ENCODE measurements at places on chromosomes 6 and 20.

DNA sequence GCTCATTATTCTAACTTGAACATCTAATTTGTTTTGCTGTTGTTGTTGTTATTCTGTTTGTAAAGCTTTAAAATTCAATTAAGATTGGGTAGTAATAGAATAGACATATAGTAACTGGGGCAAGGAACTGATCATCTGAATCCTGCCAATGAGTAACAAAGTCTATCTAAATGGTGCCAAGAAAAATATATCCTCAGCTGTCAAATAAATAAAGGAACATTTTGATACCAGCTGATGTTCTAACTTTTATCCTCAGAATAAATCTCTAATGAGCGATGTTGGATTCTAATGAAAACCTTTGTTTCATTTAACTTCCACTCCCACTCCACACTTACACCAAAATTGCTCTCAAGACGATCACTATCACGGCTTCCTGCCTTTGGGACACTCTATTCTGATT is 210.9 kb downstream of the TINAG start:
- no peak for DNase-seq

GRCh38 chr6:109896341-109896740 is 81.8 kb upstream of the GPR6 start:
- DNase-seq = no peak

- DNase-seq = no peak
These were observed 846 bp downstream of the ZSCAN31 start for GRCh38 chr6:28335040-28335563.

- DNase-seq = peak; percentile 23
These were observed 16.9 kb upstream of the SRSF3 start for GRCh38 chr6:36577301-36577700.

- DNase-seq = no peak
These were observed 79.0 kb downstream of the PSMG4 start for GRCh38 chr6:3337521-3338350.

DNA sequence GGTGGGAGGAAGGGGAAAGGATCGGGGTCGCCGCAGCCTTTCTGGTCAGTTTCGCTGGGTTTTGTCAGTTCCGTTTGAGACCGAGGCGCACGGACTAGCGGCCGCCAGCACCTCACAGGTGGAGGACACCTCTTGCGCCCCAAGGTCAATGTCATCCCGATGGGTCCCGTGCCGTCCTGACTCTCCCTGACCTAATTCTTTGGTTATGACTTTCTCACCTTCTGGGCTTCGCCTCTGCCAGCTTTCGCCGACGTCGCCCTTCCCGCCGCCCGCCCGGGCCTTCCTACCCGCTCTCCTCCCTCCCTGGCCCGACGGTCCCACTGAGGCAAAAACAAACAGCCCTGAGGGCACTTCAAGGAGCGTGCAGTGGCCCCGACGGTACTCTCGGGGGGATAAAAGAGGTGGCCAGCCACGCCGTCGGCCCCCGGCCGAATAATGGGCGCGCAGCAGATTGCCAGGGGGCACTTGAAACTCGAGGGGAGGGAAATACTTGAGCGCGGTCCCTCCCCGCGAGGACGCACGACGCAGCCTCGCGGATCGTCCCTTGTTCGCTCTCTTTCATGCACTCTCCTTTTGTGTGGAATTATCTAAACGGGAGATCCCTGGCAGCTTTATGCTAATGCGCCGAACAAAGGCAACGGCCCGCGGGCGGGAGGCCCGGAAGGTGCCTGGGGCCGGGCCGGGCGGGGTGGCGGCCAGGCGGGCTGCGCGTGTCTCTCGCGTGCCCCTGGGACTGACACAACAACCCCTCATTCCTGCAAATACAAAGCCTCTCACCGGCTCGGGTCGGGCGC is 3.9 kb upstream of the INSM1 start:
- DNase-seq = no peak

- no peak for DNase-seq
These were observed 167.3 kb downstream of the TRMT11 start for GRCh38 chr6:126153661-126154060.

DNA sequence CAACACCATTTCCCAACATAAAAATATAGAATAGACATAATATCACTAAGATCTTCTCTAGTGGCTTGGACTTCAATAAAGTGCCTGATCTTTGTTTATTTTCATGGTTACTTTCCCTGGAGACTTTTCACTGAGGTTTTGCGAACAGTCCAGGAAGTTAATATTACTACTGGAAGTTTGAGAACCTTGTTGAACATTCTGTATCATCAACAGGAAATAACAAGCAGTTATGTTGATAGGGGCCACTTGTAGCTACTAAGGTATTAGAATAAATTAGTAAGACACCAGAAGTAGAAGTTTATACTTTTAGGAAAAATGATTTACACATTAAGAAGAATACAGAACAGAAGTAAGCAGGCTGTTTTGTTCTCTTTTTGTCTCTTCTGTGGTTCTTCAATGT is 180.2 kb downstream of the TFAP2B start:
- DNase-seq = no peak

DNA sequence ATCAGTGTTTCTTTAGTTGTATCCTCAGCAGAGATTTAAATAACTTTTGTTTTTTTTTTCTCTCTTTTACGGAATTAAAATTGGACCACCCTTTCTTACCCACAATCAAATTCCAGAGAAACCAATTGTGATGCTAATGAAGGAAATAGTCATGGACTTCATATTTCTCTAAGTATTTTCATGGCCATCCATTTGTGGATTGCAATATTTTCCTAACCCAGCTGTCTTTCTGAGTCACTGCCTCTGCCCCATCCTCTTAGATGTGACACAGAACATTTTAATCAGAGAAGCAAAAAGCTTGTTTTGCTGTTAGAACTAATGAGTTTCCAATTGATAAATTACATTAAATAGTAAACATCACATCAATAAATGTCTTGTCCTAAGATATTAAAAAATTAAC is 405.5 kb upstream of the ADGRB3 start:
- DNase-seq = no peak

DNA sequence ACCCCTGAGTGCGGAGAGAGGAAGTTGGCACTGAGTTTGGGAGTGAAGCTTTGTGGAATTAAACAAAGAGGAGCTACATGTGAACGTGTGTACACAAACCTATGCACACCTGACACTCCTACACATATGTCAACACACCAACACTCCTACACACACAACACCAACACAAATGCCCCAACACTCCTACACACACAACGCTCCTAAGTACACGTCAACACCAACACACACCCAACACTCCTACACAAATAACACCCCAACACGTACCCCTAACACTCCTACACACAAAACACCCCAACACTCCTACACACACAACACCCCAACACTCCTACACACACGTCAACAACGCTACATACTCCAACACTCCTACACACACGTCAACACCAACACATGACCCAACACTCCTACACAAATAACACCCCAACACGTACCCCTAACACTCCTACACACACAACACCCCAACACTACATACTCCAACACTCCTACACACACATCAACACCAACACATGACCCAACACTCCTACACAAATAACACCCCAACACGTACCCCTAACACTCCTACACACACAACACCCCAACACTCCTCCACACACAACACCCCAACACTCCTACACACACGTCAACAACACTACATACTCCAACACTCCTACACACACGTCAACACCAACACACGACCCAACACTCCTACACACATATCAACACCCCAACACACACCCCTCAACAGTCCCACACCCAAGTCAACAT is 40.1 kb upstream of the ZBP1 start:
- no peak for DNase-seq

- DNase-seq = no peak
These were observed 8.4 kb downstream of the SF3B5 start for GRCh38 chr6:144086959-144087358.

- DNase-seq = no peak
These were observed 440.2 kb upstream of the FLRT3 start for GRCh38 chr20:14777591-14777990.

- no peak for DNase-seq
These were observed 30.1 kb downstream of the CDS2 start for GRCh38 chr20:5156675-5157448.

- DNase-seq = no peak
These were observed 431.9 kb upstream of the GJE1 start for GRCh38 chr6:141700819-141701218.

DNA sequence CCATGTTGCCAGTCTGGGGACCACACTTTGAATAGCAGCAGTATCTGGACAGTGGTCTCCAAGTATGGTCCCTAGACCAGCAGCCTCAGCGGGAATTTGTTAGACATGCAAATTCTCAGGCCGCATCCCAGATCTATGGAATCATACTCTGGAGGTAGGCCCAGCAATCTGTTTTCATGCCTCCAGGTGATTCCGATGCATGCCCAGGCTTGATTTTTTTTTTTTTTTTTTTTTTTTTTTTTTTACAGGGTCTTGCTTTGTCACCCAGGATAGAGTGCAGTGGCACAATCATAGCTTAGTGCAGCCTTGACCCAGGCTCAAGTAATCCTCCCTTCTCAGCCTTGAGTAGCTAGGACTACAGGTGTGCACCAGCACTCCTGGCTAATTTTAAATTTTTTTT is 682 bp upstream of the SLA2 start:
- DNase-seq = no peak

DNA sequence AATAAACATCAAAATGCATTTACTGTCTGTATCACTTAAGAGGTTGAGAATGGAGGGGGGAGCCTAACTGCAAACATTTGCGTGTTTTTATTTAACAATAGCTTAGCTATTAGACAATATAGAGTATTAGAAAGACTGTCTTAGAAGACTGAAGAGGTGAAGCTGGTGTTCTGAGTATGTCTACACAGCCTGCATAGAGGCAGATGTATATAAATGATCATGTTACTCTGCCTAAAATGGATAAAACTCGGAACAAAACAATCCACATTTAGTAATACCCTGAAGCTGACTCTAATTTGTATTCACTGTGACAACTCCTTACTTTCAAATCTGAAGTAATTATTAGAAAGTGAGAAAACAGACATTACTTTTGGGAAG is 181.9 kb downstream of the GMPR start:
- no peak for DNase-seq

- no peak for DNase-seq
These were observed 136.6 kb downstream of the CCDC170 start for GRCh38 chr6:151630387-151630786.

- no peak for DNase-seq
These were observed 62.9 kb upstream of the MOCS1 start for GRCh38 chr6:39997101-39997635.

DNA sequence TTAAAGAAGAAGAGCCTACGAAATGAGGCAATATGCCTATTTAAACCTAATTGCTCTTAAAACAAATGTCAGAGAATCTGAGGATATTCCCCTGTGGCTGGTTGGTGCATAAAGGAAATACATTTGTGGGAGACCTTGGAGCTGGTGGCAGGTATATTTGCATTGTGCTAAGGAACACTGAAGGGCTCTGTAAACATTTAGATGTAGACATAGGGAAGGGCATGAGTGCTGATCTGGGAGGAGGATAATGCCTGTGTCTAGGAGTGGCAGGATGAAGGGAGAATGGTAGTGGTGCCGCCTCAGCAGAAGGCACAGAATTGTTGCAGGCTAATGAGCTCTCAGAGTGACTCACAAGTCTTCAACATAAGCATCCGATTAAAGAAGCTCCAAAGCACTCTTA is 85.8 kb downstream of the CD164 start:
- DNase-seq = no peak

GRCh38 chr6:148471624-148472159 is 129.1 kb downstream of the SASH1 start:
- DNase-seq = peak; percentile 56

GRCh38 chr20:24678351-24679106 is 209.1 kb downstream of the SYNDIG1 start:
- no peak for DNase-seq

- DNase-seq = no peak
These were observed 47.6 kb upstream of the NOTCH4 start for GRCh38 chr6:32271429-32271828.

- no peak for DNase-seq
These were observed 182.8 kb upstream of the FOXQ1 start for GRCh38 chr6:1129131-1129530.

GRCh38 chr6:28424163-28424562 is 19.1 kb downstream of the ZSCAN23 start:
- DNase-seq = no peak

DNA sequence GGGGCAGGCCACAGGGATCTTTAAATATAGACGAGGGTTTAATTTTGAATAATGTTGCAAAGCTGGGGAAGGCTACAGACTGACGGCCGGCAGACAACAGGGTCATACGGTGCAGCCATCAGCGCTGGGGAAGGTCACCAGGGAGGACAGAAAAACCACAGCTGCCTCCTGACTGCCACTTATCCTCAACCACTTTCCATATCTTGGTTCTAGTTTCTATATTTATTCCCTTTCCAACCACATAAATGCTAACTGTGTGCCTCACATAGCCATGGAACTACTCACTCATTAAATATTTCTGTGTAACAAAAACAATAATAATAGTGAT is 85.7 kb upstream of the AGPAT4 start:
- DNase-seq = no peak

GRCh38 chr20:62401331-62401779 is 5.7 kb downstream of the CABLES2 start:
- DNase-seq = no peak

DNA sequence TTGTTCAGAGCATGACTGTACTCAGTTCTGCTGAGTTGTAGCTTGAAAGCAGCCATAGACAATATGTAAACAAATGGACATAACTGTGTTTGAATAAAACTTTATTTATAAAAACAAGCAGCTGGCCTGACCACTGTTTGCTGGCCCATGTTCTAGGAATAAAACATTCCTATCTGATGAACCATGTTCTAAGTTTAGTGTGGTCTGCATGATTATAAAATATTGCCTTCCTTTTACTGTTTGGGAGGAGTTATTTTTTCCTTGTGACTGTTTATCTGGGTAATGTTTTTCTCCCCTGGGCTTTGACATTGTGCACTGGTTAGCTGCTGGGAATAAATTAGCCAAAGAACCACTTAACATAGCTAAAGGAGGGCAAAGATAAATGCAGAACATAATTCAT is 55.1 kb downstream of the CDS2 start:
- no peak for DNase-seq

GRCh38 chr6:149405823-149406765 is 6.0 kb downstream of the SUMO4 start:
- no peak for DNase-seq

GRCh38 chr6:162306616-162307015 is 420.9 kb downstream of the PRKN start:
- DNase-seq = no peak

DNA sequence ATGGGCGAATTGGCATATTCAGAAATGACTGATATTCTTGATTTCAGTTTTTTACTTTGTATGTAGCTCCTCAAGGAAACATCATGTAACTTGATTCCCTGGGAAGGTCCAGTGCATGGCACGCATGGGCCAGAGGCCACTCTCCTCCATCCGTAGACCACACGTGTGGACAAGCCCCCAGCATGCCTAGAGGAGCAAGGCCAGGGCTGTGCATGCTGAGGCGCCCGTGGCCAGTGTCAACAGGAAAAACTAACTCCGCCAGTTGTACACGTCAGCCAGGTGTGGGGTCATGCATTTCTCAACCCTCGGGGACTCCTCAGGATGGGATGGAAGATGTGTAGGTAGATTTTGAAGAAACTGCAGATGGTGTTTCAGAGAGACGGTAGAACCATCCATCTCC is 37.8 kb upstream of the CD93 start:
- no peak for DNase-seq

All from spinal cord (tissue), 10 donors.